ENCODE measurements at places on chromosomes 16 and 17. TPM values are rescaled to one million over a fixed set of nuclear protein-coding genes. Genes with fewer than 3 reads are reported as not detected.

The TPSG1 gene
- total RNA-seq = not detected

The USP43 gene
- 0.09 TPM for total RNA-seq

DNA sequence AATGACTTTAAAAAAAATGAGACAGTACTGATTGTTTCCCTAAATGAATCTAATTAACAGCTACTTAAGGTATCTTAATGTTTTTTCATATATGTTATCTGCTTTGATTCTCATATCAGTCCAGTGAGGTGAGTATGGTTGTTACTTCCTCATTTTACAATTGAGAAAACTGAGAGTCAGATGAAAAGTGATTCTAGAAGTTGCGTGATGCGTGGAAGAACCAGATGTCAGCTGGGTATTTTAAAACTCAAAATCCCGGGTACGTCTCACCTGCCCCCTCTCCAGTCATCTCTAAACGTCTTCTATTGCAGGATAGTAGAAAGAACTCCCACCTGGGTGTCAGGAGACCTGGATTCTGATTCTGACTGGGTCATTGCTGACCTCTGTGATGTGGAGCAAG lies 89.2 kb downstream of the MAP2K6 start:
- H3K27ac ChIP-seq = no peak overlapping the region
- no peaks in the 10 kb centered on the region for H3K27me3 ChIP-seq
- H3K36me3 ChIP-seq = no peaks in the 10 kb centered on the region
- DNase-seq = no peak

The WNT9B gene
- not detected for total RNA-seq

GRCh38 chr17:1727876-1728630 lies 3.5 kb downstream of the WDR81 start:
- no peaks in the 10 kb centered on the region for H3K27me3 ChIP-seq
- H3K36me3 ChIP-seq = peaks cover 14% of the 10 kb centered on the region
- DNase-seq = peak; percentile 37
- H3K4me1 ChIP-seq = peaks cover 26% of the 10 kb centered on the region
- H3K4me3 ChIP-seq = no peak overlapping the region
- peak overlapping the region; percentile 41 for H3K27ac ChIP-seq

DNA sequence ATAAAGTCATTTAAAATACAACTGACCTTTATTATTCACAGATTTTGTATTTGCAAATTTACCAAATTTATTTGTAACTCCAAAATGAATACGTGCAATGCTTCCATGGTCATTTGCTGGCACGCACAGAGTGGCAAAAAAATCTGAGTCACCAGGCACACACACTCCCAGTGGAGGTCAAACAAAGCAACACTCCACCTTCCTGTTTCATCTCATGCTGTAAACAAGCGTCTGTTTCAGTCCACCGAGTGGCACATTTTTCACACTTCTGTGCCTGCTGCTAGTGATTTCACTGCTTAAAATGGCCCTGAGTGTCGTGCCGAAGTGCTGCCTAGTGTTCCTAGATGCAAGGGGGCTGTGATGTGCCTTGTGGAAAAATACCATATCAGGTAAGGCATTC lies 17.8 kb upstream of the ITGAE start:
- H3K27ac ChIP-seq = no peak overlapping the region
- peaks cover 82% of the 10 kb centered on the region for H3K36me3 ChIP-seq
- DNase-seq = no peak
- no peaks in the 10 kb centered on the region for H3K4me1 ChIP-seq
- no peak overlapping the region for H3K4me3 ChIP-seq
- no peaks in the 10 kb centered on the region for H3K27me3 ChIP-seq

GRCh38 chr17:61247439-61247838 lies 152.2 kb upstream of the TBX2 start:
- no peaks in the 10 kb centered on the region for H3K4me1 ChIP-seq
- DNase-seq = no peak
- H3K27me3 ChIP-seq = no peaks in the 10 kb centered on the region
- no peak overlapping the region for H3K4me3 ChIP-seq

GRCh38 chr16:65534121-65534528 lies 412.3 kb upstream of the CDH11 start:
- H3K4me1 ChIP-seq = no peaks in the 10 kb centered on the region
- no peaks in the 10 kb centered on the region for H3K27me3 ChIP-seq

The VAT1L gene
- 0.20 TPM for total RNA-seq

- H3K36me3 ChIP-seq = no peaks in the 10 kb centered on the region
- H3K27ac ChIP-seq = no peak overlapping the region
- H3K4me1 ChIP-seq = peaks cover 10% of the 10 kb centered on the region
- no peaks in the 10 kb centered on the region for H3K27me3 ChIP-seq
- DNase-seq = no peak
These were observed 9.4 kb upstream of the HEATR6 start for GRCh38 chr17:60087882-60088669.

GRCh38 chr17:47251421-47251940 lies 2.1 kb upstream of the ITGB3 start:
- H3K27ac ChIP-seq = no peak overlapping the region
- no peaks in the 10 kb centered on the region for H3K27me3 ChIP-seq
- H3K4me3 ChIP-seq = no peak overlapping the region
- H3K36me3 ChIP-seq = no peaks in the 10 kb centered on the region

The ZNF469 gene
- 0.04 TPM for total RNA-seq

GRCh38 chr16:89395150-89396142 lies 94.9 kb downstream of the ANKRD11 start:
- no peak for DNase-seq
- H3K4me1 ChIP-seq = peaks cover 14% of the 10 kb centered on the region
- peaks cover 54% of the 10 kb centered on the region for H3K36me3 ChIP-seq
- no peak overlapping the region for H3K27ac ChIP-seq
- no peaks in the 10 kb centered on the region for H3K27me3 ChIP-seq

The RAB37 gene
- total RNA-seq = not detected

The WBP2 gene
- total RNA-seq = 63.5 TPM

The GPT2 gene
- 12.9 TPM for total RNA-seq

GRCh38 chr17:79081571-79082276 lies 7.1 kb downstream of the ENGASE start:
- no peak overlapping the region for H3K27ac ChIP-seq
- H3K36me3 ChIP-seq = peaks cover 77% of the 10 kb centered on the region
- H3K27me3 ChIP-seq = no peaks in the 10 kb centered on the region
- DNase-seq = no peak
- H3K4me1 ChIP-seq = no peaks in the 10 kb centered on the region
- no peak overlapping the region for H3K4me3 ChIP-seq

The UBTF gene
- total RNA-seq = 90.1 TPM

The CCDC40 gene
- not detected for total RNA-seq

GRCh38 chr17:82055965-82056728 lies 4.4 kb downstream of the GPS1 start:
- H3K27ac ChIP-seq = no peak overlapping the region
- no peaks in the 10 kb centered on the region for H3K4me1 ChIP-seq
- peaks cover 83% of the 10 kb centered on the region for H3K36me3 ChIP-seq
- H3K4me3 ChIP-seq = no peak overlapping the region
- H3K27me3 ChIP-seq = no peaks in the 10 kb centered on the region

DNA sequence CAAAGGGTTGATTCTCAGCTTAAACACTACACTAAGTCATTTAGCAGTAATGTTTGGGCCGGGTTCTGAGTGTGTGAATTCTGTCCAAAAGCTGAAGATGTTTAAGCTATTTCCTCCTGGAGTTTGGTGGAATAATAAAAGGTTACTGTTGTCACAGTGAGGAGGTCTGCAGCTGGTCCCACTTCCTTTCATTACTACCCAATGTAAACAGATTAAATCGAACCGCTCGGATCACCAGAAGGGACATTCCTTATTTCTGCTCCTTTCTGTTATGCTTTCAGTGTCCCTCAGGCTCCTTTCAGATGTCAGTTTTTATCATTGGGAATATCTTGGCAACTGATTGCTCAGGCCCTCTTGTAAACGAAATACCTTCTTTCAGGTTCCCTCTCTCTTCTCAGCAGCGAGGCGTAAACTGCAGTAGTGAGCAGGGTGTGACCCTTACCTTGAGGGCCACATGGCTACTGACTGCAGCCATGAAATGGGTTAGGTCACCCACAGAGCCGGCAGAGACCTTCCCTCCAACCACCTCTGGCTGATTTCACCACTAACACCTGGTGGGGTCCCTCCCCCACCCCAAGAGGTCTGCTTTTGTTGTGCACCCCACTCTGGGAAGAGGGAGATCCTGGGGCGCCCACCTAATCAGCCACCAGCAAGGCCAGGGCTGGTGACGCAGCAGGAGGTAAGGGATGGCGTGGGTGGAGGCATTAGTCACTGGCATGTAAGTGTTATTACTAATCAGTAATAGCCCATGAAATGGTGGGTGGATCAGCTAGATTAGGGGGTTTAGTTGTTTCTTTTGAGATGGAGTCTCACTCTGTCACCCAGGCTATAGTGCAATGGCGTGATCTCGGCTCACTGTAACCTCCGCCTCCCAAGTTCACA lies 117.6 kb downstream of the VPS53 start:
- peak; percentile 36 for DNase-seq
- peak overlapping the region; percentile 57 for H3K27ac ChIP-seq
- H3K4me3 ChIP-seq = no peak overlapping the region

GRCh38 chr17:17408236-17408794 lies 68.5 kb upstream of the MED9 start:
- no peak overlapping the region for H3K4me3 ChIP-seq
- H3K36me3 ChIP-seq = no peaks in the 10 kb centered on the region
- H3K4me1 ChIP-seq = no peaks in the 10 kb centered on the region
- no peaks in the 10 kb centered on the region for H3K27me3 ChIP-seq

DNA sequence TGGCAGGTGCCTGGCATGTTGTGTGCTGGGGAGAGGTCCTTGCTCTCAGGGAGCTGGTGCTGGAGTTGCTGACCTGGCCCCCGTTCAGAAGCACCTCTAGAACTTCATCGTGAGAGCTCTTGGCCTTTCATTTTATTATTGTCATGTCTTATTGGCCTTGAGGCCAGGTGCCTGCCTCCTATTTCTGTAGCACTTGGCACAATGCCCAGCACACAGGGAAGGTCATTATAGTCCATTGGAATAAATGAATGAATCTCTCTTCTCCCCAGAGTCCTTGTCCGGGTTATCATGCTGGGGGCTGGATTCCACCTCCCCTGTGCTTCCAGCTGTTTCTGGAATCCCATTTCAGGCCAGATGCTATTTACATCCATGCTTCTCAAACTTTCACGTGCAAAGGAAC lies 169.2 kb downstream of the HAPSTR1 start:
- H3K4me3 ChIP-seq = no peak overlapping the region
- H3K4me1 ChIP-seq = no peaks in the 10 kb centered on the region
- no peaks in the 10 kb centered on the region for H3K36me3 ChIP-seq
- no peak for DNase-seq
- no peak overlapping the region for H3K27ac ChIP-seq
- peaks cover 12% of the 10 kb centered on the region for H3K27me3 ChIP-seq

DNA sequence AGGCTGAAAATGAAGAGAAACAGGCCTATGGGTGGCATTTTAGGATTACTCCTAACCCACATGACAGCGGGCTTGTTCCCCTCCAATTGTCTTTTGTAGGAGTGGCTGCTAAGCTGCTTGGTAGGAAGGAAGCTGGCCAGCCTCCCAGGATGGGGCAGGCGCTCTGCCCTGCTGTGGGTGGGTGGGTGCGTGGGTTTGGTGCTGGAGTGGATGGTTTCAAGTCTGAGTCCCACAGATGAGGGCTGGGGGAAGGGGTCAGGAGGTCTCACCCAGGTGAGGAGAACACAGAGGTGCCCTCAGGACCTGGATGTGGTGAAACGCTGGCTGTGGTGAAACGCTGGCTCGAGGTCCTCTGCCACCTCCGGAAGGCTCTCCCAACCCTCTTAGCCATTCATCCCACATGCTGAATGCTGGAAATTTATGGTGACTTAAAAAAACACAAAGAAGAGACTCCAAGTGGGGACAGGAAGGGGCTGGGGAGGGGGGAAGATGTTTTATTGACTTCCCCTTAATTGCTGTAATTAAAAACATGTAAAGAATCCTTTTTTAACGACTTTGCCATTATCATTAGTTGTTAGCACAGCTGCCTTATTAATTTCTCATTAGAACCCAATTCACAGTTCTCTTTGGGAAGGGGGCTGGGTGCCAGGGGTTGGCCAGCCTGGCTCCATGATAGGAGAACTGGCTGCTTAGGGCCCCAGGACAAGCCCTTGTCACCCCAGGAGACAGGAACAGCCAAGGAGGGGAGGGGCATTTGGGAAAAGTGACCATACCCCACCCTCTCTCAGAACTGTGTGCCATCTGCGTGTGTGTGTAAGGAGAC lies 153.5 kb upstream of the CDC42EP4 start:
- H3K4me3 ChIP-seq = no peak overlapping the region
- no peak overlapping the region for H3K27ac ChIP-seq
- no peaks in the 10 kb centered on the region for H3K27me3 ChIP-seq
- H3K4me1 ChIP-seq = no peaks in the 10 kb centered on the region
- no peaks in the 10 kb centered on the region for H3K36me3 ChIP-seq

GRCh38 chr16:3485097-3485745 lies 10.1 kb downstream of the C16orf90 start:
- peaks cover 55% of the 10 kb centered on the region for H3K36me3 ChIP-seq
- no peak for DNase-seq
- H3K4me1 ChIP-seq = peaks cover 47% of the 10 kb centered on the region
- H3K27me3 ChIP-seq = no peaks in the 10 kb centered on the region

- H3K4me3 ChIP-seq = no peak overlapping the region
- no peak for DNase-seq
- H3K4me1 ChIP-seq = no peaks in the 10 kb centered on the region
- H3K36me3 ChIP-seq = peaks cover 48% of the 10 kb centered on the region
These were observed 51.5 kb upstream of the AQP8 start for GRCh38 chr16:25165284-25165683.

GRCh38 chr17:42180922-42181850 lies at the start of gene KCNH4:
Gene KCNH4, minus strand, starts transcription at chr17:42181142. Its CDS starts 197 bp downstream, at chr17:42180945.
- no peaks in the 10 kb centered on the region for H3K36me3 ChIP-seq
- H3K4me1 ChIP-seq = peaks cover 50% of the 10 kb centered on the region

The CCL1 gene
- total RNA-seq = not detected

The SLC52A1 gene
- not detected for total RNA-seq

The CD300LG gene
- not detected for total RNA-seq

DNA sequence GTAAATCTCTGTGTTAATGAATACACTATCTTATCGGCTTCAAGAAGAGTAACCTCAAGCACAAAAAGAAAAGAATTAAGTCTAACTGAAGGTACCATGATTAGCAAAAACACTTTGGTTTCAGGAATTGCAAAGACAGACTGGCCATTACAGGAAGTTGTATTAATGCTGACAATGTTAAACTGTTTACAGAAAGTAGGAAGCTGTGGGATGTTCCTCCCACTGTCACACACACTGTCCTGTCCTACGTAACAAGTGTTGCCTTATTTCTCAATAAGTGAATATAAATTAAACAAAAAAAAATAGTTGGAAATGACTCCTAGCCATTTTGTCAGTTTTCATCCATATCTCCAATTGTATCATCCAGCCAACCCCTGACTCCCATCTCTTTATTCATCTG lies 8.6 kb downstream of the GNA13 start:
- H3K4me1 ChIP-seq = no peaks in the 10 kb centered on the region
- peaks cover 76% of the 10 kb centered on the region for H3K36me3 ChIP-seq
- no peak overlapping the region for H3K27ac ChIP-seq
- DNase-seq = no peak
- no peak overlapping the region for H3K4me3 ChIP-seq
- no peaks in the 10 kb centered on the region for H3K27me3 ChIP-seq

The TMC7 gene
- 1.5 TPM for total RNA-seq

The KRTAP2-3 gene
- total RNA-seq = not detected
